ENCODE measurements at places on chromosomes 3 and 15.
A peak's percentile ranks its signal among the peaks of the same experiment; 100 is the strongest.

DNA sequence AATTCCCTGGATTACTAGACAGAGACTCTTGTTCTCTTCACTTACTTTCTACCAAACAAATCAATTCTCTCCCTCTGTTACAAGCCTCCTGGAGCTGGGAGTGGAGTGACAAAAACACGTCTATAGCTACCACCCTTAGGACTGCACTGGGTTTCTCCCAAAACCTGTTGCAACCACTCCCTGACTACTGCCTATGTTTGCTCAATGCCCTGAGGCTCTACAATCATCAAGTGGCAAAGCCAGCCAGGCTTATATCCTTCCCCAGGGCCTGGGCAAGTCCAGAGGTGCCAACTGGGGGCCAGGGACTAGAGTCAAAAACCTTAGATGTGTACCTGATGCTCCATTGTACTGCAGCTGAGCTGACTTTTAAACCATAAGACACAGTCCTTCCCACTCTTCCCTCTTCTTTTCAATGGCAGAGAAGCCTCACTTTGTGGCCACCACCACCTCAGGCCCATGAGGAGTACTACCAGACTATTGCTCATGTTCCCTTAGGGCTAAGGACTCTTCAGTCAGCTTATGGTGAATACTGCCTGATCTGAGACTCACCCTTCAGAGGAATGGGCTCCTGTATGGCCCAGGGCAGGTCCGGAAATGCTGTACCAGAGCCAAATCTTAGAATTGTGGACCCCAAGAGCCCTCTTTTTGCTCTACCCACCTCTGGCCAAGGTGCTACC lies 125.4 kb upstream of the PLCL2 start:
- DNase-seq = no peak

DNA sequence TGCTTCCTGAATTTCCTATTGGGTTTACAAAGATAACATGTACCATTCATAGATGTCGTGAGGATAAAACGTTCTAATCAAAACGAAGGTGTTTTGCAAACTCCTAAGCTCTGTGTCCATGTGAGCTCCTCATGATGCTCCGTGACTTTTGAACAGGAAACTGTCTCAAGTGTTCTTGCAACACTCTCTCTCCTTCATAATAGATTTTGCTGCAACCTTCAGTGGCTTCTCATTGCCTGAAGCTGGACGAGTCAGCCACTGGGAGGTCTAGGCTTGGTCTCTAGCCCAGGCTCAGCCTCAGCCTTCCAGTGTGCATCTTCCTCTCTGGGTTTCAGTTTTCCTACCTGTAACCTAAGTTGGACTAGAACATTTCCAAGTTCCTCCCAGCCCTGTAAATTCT lies 18.7 kb upstream of the BCL2A1 start:
- no peak for DNase-seq

- DNase-seq = no peak
These were observed 55.8 kb downstream of the ABTB1 start for GRCh38 chr3:127728417-127729015.

- no peak for DNase-seq
These were observed 22.9 kb upstream of the CCNL1 start for GRCh38 chr3:157182879-157183278.

DNA sequence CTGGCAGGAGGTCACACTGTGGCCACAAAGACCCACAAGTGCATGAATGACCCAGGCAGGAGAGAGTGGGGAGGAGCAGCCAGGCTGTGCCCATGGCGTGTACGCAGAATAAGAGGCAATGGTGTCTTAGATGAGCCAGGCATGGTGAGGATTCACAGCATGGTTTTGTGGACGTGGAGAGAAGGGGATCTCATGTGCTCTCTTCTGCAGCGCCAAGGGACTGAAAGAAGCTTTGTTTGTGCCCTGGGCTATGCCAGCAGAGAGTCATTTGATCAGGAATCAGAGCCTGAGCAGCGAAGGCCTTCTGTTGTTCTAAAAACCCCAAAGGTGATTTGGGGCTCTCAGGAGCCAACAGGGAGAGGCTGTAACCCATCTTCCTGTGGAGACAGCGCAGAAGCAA lies 18.7 kb upstream of the RPP14 start:
- DNase-seq = no peak

DNA sequence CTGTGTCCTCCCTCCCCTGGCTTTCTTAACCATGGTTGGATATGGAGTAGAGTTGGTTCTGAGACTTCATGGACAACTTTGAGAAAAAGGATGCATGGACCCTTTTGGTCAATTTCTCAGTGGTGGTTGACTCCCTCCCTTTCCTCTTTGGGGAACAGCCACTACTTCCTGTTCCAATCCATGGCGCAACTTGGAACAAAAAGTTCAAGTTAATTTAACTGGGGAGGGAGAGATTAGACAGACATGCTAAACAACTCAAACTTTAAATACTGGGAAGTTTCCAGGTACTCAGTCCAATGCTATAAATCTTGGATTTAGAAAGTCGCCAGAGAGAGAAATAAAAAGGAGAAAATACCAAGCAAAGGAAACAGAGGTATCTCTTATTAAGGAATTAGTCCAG lies 202.2 kb downstream of the PDZRN3 start:
- no peak for DNase-seq

- DNase-seq = no peak
These were observed 151.6 kb upstream of the MEF2A start for GRCh38 chr15:99413955-99414754.

- no peak for DNase-seq
These were observed 16.6 kb upstream of the PARP6 start for GRCh38 chr15:72288796-72289596.

GRCh38 chr3:66644549-66644948 lies 143.7 kb upstream of the LRIG1 start:
- peak; percentile 83 for DNase-seq

DNA sequence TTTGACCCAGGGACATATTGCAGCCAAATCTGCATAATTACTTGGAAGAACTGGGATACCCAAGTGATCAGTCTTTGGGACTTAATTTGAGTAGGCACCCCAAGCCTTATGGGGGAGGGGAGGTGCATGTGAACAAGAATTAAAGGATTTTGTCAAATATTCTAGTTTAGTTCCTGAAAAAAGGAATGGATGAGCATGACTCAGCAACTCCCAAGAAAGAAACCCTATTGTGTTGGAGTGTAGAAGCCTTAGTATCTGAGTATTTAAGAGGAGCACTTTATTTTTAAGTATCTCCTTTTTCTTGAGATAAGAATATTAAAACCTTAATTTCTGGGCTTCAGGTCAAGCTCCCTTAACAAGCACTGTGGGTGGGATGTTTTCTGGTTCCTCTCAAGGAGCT lies 222.4 kb downstream of the CD47 start:
- no peak for DNase-seq

GRCh38 chr3:183392186-183393034 lies 36.0 kb downstream of the MCF2L2 start:
- no peak for DNase-seq

Data from SIG-M5 (cell line).